ENCODE measurements at places on chromosomes 2 and 18.

DNA sequence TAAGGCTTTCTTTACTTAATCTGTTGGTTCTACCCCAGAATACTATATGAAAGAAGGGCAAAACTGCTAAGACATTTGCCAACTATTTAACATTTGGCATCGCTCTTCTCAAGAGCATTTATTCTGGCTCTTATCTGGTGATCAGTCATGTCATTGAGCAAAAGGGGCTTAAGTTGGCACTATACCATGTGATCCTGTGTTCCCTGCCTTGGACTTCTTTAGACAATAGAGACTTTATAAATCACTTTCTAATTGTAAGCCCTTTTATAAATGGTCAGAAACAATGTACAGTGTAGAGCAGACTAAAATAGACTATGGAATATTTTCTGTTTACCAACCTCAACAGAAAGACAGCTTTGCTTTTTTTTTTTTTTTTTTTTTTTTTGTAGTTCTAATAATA lies 52.1 kb downstream of the GTF3C3 start:
- no peaks in the 10 kb centered on the region for H3K4me1 ChIP-seq
- H3K36me3 ChIP-seq: no peaks in the 10 kb centered on the region
- no peak for DNase-seq
- H3K27ac ChIP-seq: no peak overlapping the region

DNA sequence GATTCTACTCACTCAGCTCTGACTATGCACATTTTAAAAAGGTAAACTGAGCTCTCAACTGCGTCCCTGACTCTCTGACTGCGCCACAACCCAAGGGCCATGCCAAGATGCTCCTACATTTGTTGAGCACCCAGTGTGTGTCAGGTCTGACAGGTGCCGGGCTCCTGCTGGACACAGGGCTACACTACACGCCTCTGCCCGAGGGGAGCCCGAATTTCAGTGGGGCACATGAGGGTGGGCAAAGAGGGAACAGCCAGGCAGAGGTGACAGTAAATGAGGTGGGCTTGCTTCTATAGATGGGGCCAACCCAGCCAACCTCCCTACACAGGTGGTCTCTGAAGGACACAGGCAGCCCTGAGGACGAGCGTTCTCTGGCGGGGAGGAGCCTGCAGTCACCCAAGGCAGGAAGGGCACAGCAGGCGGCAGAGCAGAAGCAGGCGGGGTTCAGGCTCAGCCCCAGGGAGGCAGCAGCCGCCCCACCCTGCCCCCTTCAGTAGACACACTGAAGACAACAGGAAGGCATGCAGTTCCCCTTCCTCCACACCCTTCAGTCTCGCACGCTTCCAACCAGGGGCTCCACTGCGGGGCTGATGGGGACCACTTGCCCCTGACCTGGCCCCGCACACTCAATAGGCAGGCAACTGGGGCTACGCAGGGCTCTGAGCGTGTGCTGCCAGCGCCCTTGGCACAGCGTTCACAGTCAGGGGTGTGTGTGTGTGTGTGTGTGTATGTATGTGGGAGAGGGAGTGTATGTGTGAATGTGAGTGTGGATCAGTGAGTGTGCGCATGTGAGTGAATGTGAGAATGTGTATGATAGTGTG lies 98.4 kb downstream of the UXS1 start:
- H3K27ac ChIP-seq: no peak overlapping the region
- no peak overlapping the region for H3K4me3 ChIP-seq
- H3K4me1 ChIP-seq: no peaks in the 10 kb centered on the region
- no peak for DNase-seq
- peaks cover 53% of the 10 kb centered on the region for H3K36me3 ChIP-seq

GRCh38 chr2:36338124-36338826 lies 17.3 kb upstream of the CRIM1 start:
- H3K4me3 ChIP-seq: no peak overlapping the region
- DNase-seq: no peak
- H3K27ac ChIP-seq: peak overlapping the region; percentile 95
- no peaks in the 10 kb centered on the region for H3K27me3 ChIP-seq
- peaks cover 9% of the 10 kb centered on the region for H3K4me1 ChIP-seq

DNA sequence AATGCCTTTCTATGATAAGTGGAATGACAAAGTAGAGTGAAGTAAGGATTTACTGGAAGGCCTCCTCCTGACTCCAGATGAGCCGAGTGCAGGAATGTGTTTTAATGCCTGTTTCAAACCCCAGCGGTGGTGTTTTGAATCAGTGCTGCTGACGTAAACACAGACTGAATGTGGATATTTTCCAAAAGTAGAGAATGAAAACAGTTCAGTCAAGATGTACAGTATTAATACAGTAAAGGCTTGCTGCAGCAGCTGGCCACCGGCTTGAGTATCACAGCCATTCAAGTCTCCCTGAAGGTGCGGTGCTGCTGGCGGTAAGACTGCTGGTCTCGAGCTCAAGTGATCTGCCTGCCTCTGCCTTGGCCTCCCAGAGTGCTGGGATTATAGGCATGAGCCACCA lies 46.7 kb downstream of the ARHGAP28 start:
- peaks cover 11% of the 10 kb centered on the region for H3K4me1 ChIP-seq
- DNase-seq: peak; percentile 71
- H3K36me3 ChIP-seq: no peaks in the 10 kb centered on the region
- H3K27ac ChIP-seq: no peak overlapping the region
- no peak overlapping the region for H3K4me3 ChIP-seq
- no peaks in the 10 kb centered on the region for H3K27me3 ChIP-seq

DNA sequence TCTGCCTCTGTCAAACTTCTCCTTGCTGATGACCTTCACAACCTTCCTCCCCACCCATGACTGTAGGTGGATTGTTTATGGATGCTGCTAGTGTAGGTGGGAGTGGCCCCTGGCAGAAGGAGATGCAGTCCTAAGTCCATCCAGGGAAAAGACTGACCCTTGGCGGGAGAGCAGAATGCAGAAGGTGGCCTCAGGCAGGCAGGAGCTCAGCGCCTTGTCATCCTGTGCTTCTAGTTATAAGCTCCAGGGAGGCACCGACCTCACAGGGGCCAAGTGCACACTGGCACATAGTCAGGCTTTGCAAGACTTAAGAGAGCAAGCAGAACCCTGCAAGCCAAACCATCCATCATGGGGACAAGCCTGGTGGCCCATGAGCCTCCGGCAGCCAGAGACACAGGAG lies 74.4 kb downstream of the CAPN13 start:
- no peak overlapping the region for H3K27ac ChIP-seq
- DNase-seq: no peak
- no peak overlapping the region for H3K4me3 ChIP-seq
- no peaks in the 10 kb centered on the region for H3K36me3 ChIP-seq

GRCh38 chr2:74334931-74335333 lies 8.3 kb downstream of the SLC4A5 start:
- H3K4me3 ChIP-seq: no peak overlapping the region
- H3K27me3 ChIP-seq: no peaks in the 10 kb centered on the region
- DNase-seq: peak; percentile 69
- peaks cover 15% of the 10 kb centered on the region for H3K36me3 ChIP-seq
- H3K4me1 ChIP-seq: no peaks in the 10 kb centered on the region
- no peak overlapping the region for H3K27ac ChIP-seq

Data from mesenchymal stem cell (in vitro differentiated cells and primary cell).